SK-MEL-5 (cell line): ENCODE measurements at places on chromosomes 2 and 18. TPM values are rescaled to one million over a fixed set of nuclear protein-coding genes. Genes with fewer than 3 reads are reported as not detected.

RTKN gene
- 56.1 and 59.5 TPM in 2 replicates for total RNA-seq

MC2R gene
- not detected in 2 replicates for total RNA-seq

KATNAL2 gene
- total RNA-seq, result 9.5 and 10.0 TPM in 2 replicates

COPS7B gene
- total RNA-seq, result 19.6 and 20.7 TPM in 2 replicates

RAB27B gene
- total RNA-seq, result 0.03 TPM in 1 of 2 replicates, not detected in the other

SPP2 gene
- total RNA-seq, result not detected in 2 replicates

LCT gene
- not detected in 2 replicates for total RNA-seq

PDCD1 gene
- total RNA-seq, result not detected in 2 replicates

SAG gene
- not detected in 2 replicates for total RNA-seq

ZEB2 gene
- total RNA-seq, result 71.9 and 85.0 TPM in 2 replicates

DLX2 gene
- 0.48 and 0.85 TPM in 2 replicates for total RNA-seq

SPATA3 gene
- total RNA-seq, result not detected in 2 replicates

COL4A3 gene
- 0.03 TPM in 1 of 2 replicates, not detected in the other for total RNA-seq

DSG3 gene
- 0.08 and 0.13 TPM in 2 replicates for total RNA-seq

PLCD4 gene
- 0.32 and 0.53 TPM in 2 replicates for total RNA-seq

LIMS4 gene
- total RNA-seq, result 0.16 TPM in 1 of 2 replicates, not detected in the other
